ENCODE measurements at places on chromosomes 11 and 22. TPM values are rescaled to one million over a fixed set of nuclear protein-coding genes. Genes with fewer than 3 reads are reported as not detected.

DNA sequence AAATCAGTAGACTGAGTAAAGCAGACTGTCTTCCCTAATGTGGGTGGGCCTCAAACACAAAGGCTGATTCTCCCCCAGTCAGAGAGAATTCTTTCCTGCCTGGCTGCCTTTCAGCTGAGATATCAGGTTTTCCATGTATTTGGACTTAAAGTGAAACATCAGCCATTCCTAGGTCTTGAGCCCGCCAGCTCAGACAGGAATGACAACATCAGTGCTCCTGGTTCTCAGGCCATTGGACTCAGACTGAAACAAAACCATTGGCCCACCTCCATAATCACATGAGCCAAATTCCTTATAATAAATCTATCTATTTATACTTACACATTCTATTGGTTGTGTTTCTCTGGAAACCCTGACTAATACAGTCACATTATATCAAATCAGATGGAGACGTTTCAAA lies 56.7 kb upstream of the CLPB start:
- H3K36me3 ChIP-seq = no peaks in the 10 kb centered on the region
- no peak overlapping the region for H3K27ac ChIP-seq
- H3K4me1 ChIP-seq = no peaks in the 10 kb centered on the region
- H3K27me3 ChIP-seq = no peaks in the 10 kb centered on the region

GRCh38 chr11:109586789-109587188 lies 164.8 kb downstream of the C11orf87 start:
- no peak for DNase-seq
- no peaks in the 10 kb centered on the region for H3K27me3 ChIP-seq
- no peaks in the 10 kb centered on the region for H3K36me3 ChIP-seq
- no peak overlapping the region for H3K27ac ChIP-seq
- H3K4me1 ChIP-seq = no peaks in the 10 kb centered on the region

GRCh38 chr22:45585437-45585755 lies 82.7 kb downstream of the FBLN1 start:
- H3K27me3 ChIP-seq = no peaks in the 10 kb centered on the region
- DNase-seq = no peak
- no peaks in the 10 kb centered on the region for H3K36me3 ChIP-seq

MAP6 gene
- total RNA-seq = 0.94 TPM

DNA sequence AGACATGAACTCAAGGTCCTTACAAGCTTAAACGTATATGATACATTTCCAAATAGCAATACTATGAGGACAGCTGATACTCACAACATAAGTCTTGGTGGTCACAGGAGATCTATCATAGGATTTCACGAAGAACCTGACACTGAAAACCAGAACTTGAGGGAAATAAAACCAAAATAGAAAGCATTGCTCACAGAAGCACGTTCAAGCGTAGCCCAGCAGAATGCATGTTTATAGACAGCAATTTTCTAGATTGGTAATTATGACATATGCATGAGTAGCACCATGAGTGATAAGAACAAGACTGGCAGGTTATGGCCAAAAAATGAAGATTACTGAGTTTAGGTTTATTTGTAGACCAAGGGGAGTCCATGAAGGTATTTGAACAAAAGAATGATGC lies 243.5 kb downstream of the ETS1 start:
- H3K27me3 ChIP-seq = no peaks in the 10 kb centered on the region
- H3K4me1 ChIP-seq = peaks cover 6% of the 10 kb centered on the region
- H3K4me3 ChIP-seq = no peak overlapping the region
- no peak overlapping the region for H3K27ac ChIP-seq
- no peak for DNase-seq

DNA sequence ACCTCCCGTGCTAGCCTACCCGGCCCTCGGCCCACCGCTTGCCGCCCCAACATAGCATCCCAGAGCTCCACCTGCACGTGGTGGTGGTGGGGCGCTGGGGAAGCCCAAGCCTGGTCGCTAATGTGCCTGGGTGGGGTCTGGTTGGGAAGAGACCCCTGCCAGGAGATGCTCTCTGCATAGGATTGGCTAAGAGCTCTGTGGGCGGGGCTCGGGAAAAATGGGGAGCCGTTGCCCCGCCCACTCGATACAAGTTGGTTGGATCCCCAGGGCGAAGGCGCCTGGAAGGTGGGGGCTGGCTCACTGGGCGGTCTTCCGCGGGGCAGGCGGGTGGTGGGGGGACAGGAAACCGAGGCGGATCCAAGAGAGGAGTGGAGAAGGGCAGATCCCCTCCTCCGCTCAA lies 7.6 kb downstream of the LRRC10B start:
- no peak overlapping the region for H3K27ac ChIP-seq
- peak; percentile 82 for DNase-seq
- H3K36me3 ChIP-seq = no peaks in the 10 kb centered on the region
- peak overlapping the region; percentile 39 for H3K4me3 ChIP-seq

KLHL22 gene
- total RNA-seq = 9.3 TPM

SMCO4 gene
- 53.9 TPM for total RNA-seq

OR52I1 gene
- total RNA-seq = not detected

GRCh38 chr11:113982306-113982705 lies 7.4 kb downstream of the HTR3A start:
- H3K27ac ChIP-seq = no peak overlapping the region
- H3K4me3 ChIP-seq = no peak overlapping the region
- H3K4me1 ChIP-seq = no peaks in the 10 kb centered on the region

VSIG2 gene
- total RNA-seq = not detected

- H3K27ac ChIP-seq = no peak overlapping the region
- DNase-seq = no peak
- H3K36me3 ChIP-seq = no peaks in the 10 kb centered on the region
Measured at GRCh38 chr22:49647627-49648026, 180.0 kb downstream of the BRD1 start.

- DNase-seq = no peak
- H3K36me3 ChIP-seq = no peaks in the 10 kb centered on the region
- H3K27me3 ChIP-seq = no peaks in the 10 kb centered on the region
- no peak overlapping the region for H3K4me3 ChIP-seq
Measured at GRCh38 chr11:32902089-32902665, 9.6 kb downstream of the QSER1 start.

DNA sequence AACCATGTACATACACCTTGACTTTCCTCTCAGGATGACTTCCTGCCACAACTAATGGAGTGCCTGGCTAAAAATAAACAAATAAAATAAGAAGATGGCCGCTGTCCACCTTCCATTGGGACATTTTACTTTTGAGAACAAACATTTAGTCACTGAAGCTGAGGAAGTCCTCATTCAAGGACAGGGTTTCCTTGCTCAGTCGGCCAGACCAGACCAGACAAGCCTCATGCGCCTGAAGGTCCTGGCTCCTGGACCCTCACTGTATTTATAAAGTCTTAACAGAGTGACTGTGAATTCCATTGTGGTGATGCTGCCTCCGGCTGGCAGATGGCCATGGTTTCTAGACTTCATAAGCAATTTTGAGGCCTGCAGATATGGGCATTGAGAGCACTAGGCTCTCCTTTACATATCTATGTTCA lies 114.5 kb downstream of the MAML2 start:
- H3K4me1 ChIP-seq = no peaks in the 10 kb centered on the region
- H3K36me3 ChIP-seq = no peaks in the 10 kb centered on the region
- H3K27me3 ChIP-seq = no peaks in the 10 kb centered on the region
- no peak overlapping the region for H3K27ac ChIP-seq

DNA sequence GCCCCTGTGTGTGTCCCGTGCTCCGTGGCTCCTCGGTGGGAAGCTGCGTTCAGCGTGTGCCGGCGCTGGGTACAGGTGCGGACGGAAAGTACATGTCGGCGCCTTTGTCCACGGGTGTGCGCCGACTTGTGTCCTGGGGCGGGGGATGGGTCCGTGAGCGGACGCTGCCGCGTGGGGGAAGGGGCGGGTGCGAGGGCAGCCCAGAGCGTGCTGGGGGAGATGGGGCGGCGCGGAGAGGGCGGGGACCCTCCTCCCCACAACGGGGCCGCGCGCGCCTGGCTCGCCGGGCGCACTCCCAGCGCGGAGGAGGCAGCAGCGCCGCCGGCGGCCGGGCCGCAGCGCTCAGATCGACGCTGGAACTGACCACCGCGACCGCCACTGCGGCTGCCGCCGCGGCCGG lies 33.6 kb upstream of the RELT start:
- H3K27me3 ChIP-seq = peaks cover 44% of the 10 kb centered on the region
- H3K36me3 ChIP-seq = no peaks in the 10 kb centered on the region
- peak overlapping the region; percentile 55 for H3K4me3 ChIP-seq
- DNase-seq = no peak
- H3K27ac ChIP-seq = no peak overlapping the region

DNA sequence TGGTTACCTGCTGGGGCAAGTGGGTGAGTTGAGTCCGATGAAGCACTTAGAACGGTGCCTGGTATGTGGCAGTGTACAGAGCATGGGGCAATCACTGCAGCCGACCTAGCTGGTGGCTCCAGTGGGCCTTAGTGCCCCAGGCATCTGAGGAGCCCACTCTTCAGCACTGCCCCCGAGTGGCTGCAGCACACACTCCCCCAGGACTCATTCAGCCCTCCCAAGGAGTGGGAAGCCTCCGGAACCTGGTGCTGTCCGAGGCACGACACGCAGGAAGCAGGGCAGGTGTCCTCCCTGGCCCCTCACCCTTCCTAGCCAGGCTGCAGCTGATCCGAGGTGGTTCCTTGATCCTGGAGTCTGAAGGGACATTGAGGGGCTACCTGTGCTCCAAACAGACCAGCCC lies 42.4 kb upstream of the PRODH start:
- DNase-seq = no peak
- no peak overlapping the region for H3K27ac ChIP-seq
- no peaks in the 10 kb centered on the region for H3K27me3 ChIP-seq
- H3K4me1 ChIP-seq = no peaks in the 10 kb centered on the region
- no peaks in the 10 kb centered on the region for H3K36me3 ChIP-seq
